ENCODE measurements at places on chromosomes 16 and 17.
A peak's percentile ranks its signal among the peaks of the same experiment; 100 is the strongest.

GRCh38 chr16:31403590-31404352, 10.6 kb downstream of the ITGAD start:
- no peak for DNase-seq

DNA sequence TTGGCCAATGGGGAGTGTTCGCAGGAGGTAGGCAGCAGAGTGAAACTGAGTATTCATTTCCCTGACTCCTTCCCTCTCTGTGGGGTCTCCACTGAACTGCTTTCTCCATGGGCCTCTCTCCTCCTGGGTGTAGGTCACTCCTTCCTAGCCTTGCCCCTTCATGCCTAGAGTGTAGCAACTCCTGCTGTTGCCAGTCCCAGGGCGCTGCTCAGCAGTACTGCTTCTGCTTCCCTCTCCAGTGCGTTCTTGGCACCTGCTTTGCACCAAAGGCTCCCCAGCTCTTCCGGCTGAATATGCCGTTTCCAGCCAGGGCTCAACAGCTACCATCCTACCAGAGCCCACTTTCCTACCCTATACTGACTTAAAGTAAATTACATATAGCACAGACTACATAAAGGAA, 92.2 kb downstream of the MAF start:
- DNase-seq: no peak

DNA sequence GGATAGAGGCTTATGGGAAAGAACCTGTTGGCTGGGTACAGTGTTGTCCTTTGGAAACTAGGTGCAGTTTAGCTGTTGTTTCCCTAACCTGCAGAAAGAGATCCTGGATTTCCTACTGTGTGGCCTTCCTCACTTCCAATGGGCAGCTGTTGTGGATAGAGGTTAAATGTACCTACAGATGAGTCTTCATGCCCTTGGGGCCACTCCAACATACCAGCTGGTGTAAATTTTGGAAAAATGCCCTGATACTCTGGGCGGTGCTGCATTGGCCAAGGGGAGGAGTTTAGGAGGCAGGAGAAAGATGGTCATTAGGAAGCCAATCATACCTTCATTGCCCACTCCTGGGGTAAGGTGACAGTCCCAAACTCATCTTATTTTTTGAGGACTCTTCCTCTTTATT, 70.2 kb downstream of the SNX11 start:
- DNase-seq: no peak

DNA sequence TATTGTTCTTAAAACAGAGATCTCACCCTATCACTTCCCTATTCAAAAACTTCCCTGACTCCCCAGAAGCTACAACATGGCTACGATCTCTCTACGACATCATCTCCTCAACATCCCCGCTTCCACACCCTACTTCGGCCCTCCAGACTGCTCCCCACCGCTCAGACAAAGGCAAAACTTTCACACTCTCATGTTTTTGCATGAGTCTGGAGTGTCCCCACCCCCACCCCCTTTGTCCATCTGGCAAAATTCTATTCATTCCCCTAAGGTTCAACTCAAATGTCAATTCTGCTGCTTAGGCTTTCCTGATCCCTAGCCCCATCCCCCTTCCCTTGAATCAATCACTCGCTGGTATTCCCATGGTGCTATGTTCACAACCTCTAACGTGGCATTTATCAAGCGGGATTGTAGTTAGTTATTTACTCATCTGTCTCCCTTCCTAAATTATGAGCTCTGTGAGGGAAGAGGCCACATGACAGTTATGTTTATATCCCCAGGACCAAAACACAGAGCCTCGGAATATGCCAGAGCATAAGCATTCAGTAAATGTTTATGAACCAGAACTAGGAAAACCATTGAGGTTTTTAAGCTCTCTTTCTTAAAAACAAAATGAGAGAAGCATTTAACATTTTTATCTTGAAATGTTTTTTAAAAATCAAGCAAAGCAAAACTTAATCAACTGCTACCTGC, 55.9 kb downstream of the STX8 start:
- DNase-seq: no peak

- no peak for DNase-seq
These were observed 33.3 kb downstream of the RHBDL3 start for GRCh38 chr17:32298721-32299579.

- DNase-seq: no peak
These were observed 9.2 kb downstream of the DYNC1LI2 start for GRCh38 chr16:66741950-66742808.

DNA sequence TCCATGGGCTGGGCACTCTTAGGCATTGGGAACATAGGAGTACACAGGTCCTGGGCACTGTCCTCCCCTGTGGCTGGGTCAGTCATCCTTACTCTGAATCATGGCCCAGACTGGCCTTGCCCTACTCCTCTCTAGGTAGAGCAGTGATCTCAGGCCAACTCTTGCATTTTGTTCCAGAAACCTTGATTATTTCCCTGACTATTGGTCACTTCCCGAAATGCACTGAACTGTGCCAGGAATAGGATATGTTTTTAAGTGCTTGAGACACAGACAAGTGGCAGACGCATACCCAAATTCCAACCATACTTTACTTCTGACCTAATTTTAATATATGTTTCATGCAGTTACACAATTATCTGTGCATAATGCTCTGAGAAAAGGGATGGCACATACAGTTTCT, 10.3 kb downstream of the KRABD2 start:
- DNase-seq: no peak

DNA sequence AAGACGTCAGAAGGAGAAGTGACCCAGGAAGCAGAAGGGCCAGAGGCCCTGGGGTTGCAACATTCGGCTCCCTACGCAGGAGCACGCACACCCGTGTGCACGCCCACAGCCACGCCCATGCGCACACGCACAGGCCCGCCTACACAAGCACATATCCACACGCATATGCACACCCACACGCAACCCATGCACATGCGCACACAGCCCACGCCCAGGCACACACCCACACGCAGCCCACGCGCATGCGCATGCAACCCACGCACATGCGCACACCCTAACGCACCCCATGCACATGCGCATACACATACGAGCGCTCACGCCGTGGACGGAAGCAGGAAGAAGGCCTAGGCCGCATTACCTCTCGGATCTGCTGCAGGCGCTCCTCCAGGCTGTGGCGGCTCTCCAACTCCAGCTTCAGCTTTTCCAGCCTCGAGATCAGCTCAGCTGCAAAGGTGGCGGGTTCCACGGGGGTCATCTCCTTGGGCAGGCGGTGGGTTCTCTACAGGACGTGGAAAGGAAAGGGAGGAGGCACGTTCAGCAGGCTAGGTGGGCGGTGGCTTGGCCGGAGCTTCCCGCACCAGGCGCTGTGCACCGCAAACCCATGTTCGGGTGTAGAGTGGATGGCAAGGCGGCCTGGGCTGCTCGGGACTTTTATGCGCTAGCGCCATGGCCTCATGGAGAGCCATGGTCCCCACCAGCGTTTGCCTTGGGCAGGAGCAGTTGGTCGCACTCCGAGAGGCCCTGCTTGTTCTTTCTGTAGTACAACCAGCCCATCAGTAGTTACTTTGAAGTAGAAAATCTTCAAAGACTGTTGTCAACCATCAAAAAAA, 23.4 kb downstream of the AXIN2 start:
- no peak for DNase-seq

- no peak for DNase-seq
These were observed 43.9 kb upstream of the LYRM9 start for GRCh38 chr17:27937025-27937546.

- no peak for DNase-seq
These were observed 9.1 kb downstream of the CHST6 start for GRCh38 chr16:75486014-75486675.

- DNase-seq: no peak
These were observed 1.1 kb upstream of the TPPP3 start for GRCh38 chr16:67394155-67395104.

- DNase-seq: no peak
These were observed 151.8 kb downstream of the PITPNC1 start for GRCh38 chr17:67528751-67529436.

GRCh38 chr17:74994440-74994839, 7.0 kb downstream of the CDR2L start:
- no peak for DNase-seq

GRCh38 chr16:86881861-86882273, 303.5 kb downstream of the FOXL1 start:
- no peak for DNase-seq

DNA sequence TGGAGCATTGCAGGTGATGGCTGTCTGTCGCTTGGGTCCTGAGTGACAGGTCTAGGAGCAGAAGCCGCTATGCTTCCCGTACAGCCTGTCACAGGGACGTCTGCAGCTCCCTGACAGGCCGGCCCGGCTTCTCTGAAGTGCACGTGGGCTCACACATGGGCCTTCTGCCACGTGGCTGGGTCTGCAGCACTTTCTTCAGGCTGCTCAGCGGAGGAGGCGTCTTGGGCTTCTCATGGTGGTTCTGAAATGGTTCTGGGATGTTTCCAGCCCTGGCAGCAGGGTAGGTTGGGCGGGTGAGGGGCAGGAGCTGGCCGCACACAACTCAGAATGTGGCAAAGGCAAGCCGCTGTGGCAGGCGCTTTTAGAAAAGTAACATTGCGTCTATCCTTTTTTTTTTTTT, 80.3 kb upstream of the ZNF750 start:
- no peak for DNase-seq

GRCh38 chr16:86594721-86595120, 16.4 kb downstream of the FOXL1 start:
- no peak for DNase-seq

- peak; percentile 53 for DNase-seq
These were observed 33.7 kb upstream of the RPH3AL start for GRCh38 chr17:386141-386876.

GRCh38 chr16:25951999-25952398, 260.2 kb downstream of the HS3ST4 start:
- no peak for DNase-seq

GRCh38 chr16:79042886-79043285, 557.7 kb downstream of the MAF start:
- no peak for DNase-seq

DNA sequence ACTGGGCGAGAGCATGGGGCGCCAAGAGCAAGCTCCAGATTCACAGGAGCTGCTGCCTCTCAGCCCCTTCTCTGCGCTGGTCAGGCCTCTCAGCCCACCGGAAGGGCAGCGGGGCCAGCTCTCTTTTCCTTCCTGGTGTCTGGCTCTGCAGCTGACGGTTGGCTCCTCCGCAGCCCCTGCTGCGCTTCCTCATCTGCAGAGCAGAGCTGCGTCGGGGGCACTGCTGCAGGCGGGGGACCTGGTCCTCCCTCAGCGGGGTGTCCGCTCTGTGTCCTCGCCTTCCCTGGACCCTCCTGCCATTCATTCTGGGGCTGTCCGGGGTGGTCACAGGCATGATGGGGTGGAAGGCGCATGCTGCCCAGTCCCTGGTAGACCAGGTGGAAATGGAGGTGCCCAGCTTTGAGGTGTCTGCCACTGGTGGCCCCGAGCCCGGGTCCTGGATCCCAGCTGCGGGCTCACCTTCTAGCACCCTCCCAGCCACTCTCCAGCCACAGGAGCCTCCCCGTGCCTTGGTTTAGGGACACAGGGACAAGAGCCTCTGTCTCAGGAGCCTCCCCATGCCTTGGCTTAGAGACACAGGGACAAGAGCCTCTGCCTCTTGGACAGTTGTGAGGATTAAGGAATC, 84.8 kb downstream of the IRF8 start:
- DNase-seq: no peak

GRCh38 chr17:40417258-40417608, 463 bp downstream of the TOP2A start:
- no peak for DNase-seq

DNA sequence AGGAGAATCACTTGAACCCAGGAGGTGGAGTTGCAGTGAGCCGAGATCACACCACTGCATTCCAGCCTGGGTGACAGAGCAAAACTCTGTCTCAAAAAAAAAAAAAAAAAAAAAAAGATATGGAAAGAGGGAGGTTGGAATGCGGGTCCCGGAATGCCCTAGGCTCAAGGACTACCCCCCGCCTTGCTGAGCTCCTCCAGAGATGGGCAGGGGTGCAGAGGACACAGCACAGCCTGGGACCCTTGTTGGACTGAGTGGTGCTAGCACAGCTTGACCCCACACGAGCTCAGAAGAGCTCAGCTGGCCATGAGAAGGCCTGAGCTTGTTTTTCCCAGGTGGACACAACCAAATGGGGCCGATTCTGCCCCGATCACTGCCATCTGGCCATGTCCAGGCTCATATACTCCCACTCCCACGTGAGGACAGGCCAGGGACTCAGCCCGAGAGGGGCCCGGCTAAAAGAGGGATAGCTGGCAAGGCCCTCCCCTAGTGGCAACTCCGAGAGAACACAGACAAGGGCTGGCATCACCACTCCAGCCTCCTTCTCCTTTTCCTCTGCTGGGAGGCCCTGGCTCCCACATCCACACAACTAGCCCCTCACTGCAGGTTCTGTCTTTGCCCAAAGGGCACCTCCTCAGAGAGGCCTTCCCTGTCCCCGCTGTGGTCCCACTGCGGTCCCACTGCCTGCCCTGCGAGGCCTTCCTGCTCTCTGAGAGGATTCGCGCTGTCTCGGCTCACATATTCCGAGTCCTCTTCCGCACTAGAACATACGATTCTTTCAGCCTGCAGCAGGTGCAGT, 11.0 kb downstream of the SGCA start:
- no peak for DNase-seq

GRCh38 chr16:13919330-13919682, 648 bp upstream of the ERCC4 start:
- no peak for DNase-seq

- DNase-seq: no peak
These were observed 13.4 kb upstream of the CRISPLD2 start for GRCh38 chr16:84806256-84806889.

GRCh38 chr17:77774182-77774581, 184.3 kb upstream of the TNRC6C start:
- DNase-seq: no peak

- no peak for DNase-seq
These were observed 17.5 kb downstream of the ALOX15B start for GRCh38 chr17:8056232-8056975.

DNA sequence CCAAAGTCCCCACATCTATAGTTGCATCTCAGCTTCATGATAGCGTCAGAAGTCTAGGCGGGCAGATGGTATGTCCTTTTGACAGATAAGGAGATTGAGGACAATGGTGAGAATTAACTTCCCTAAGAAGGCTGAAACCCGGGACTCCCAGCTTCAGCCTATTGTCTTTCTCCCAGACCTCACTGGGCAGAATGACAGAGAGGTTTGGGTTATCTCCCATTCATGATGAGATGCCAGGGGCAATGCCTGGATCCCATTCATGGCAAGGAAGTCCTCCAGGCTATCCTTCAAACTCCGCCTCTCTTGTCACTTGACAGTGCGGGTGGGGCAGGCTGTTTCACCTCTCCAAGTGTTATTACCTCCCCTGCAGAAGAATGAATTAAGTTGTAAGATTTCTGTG, 100.3 kb downstream of the IRX5 start:
- no peak for DNase-seq

DNA sequence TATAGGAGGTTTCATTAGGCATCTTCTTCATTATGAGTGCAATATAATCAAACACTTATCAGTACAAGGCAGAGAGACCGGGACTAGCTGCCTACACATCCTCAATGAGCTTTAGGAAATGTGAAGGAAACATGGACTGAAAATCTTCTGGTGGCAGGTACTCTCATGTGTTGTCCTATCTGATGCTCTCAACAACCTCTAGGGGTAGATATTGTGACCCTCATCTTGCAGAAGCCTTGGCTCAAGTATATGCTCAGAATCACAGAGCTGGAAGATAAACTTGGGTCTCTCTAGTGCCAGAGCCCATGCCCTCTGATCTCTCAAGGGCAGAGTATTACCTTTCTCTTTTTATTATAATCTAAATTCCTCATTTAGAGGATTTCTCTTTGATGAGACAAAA, 181.6 kb upstream of the C17orf78 start:
- no peak for DNase-seq

GRCh38 chr17:39962642-39963220, at the start of gene GSDMA:
TSS of gene GSDMA (plus strand) at chr17:39963004. CDS start at chr17:39965688, 2,684 bp downstream.
- no peak for DNase-seq

GRCh38 chr16:48537909-48538745, 71.9 kb downstream of the N4BP1 start:
- DNase-seq: no peak
